ENCODE measurements at places on chromosomes 4 and X.

GRCh38 chr4:182091128-182091527, 152.1 kb upstream of the TENM3 start:
- no peak for DNase-seq

DNA sequence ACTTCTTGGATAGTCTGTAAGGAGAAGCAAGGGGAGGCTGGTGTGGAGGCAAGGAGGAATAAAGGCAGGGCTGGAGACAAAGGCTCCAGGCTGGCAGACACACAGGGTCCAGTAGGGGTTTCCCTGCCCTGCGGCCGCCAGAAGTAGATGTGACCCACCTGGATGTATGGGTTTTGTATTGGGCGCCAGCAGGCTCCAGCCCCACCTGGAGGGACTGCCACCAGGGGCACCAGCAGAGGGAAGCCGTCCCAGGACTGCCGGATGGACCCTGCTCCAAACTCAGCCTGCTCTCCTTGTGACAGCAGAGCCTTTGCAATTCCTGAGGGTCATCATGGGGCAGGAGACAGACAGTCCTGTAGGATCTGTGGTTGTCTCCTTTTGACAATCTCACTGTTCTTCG, 52.7 kb downstream of the MGST2 start:
- no peak for DNase-seq

GRCh38 chr4:30256116-30256832, 463.9 kb upstream of the PCDH7 start:
- DNase-seq, result no peak

DNA sequence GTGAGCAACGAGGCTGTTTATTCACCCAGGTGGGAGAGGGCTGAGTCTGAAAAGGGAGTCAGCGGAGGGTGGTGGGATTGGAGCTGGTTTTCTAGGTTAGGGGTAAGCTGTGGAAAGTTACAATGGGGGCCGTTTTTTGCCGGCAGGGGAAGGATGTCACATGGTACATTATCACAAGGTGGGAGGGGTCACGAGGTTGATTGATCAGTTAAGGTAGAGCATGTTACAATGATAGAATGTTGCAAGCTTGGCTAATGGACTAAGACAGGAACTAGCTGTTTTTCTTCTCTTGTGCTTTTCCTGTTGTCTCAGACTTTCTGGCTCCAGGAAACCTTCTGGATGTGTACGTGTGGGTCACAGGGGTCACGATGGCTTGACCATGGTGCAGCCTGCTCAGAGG, 536.3 kb upstream of the HTR2C start:
- no peak for DNase-seq

DNA sequence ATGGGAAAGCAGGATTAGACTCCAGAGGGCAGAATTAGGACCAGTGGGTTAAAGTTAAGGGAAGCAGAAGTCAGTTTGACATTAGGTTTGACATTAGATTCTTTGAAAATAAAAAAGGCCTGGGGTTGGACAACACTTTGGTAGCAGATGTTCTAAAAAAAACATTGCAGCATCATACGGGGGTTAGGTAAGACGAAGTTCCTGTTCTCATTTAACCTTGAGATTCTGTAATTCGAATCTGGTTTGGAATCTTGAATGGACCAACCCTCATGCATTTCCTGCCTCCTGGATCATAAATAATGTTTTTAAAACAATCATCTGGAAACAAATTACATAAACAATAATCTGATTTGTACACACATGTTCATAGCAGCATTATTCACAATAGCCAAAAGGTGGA, 181.0 kb downstream of the SHROOM3 start:
- DNase-seq, result no peak

- no peak for DNase-seq
Measured at GRCh38 chr4:8435656-8436121, 4.8 kb downstream of the ACOX3 start.

GRCh38 chr4:55964046-55964445, 15.3 kb downstream of the CEP135 start:
- DNase-seq, result no peak

DNA sequence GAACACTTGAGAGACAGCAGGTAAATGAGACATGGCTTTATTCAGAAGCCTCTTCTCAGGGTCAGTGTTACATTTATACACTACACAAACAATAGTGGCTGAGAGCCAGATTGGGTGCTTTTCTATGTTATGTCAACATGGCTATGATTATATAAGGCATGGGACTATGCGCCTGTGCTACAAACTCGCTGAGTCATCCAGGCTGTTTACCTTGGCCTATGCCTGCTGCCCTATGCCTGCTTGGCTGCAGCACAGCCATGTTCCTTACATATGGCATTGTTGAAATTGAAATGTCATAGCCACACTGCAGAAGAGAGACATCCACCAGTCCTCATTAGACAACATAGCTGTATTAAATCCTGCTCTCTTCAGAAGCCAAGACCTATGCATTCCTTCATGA, 236.3 kb upstream of the NWD2 start:
- DNase-seq, result no peak

DNA sequence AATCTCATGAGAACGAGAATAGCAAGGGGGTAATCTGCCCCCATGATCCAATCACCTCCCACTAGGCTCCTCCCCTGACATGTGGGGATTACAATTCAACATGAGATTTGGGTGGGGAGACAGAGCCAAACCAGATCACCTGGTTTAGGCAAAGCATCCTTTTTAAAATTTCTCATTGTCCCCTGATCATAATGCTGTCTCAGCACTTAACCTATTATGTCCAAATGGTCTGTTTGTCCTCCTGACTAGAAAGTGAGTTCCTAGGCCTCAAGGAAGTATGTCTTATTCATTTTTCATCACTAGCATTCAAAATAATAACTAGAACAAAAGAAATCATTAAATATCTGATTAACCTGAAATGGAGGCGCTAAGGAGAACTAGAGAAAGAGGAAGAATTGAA, 7.9 kb upstream of the PRMT9 start:
- no peak for DNase-seq

DNA sequence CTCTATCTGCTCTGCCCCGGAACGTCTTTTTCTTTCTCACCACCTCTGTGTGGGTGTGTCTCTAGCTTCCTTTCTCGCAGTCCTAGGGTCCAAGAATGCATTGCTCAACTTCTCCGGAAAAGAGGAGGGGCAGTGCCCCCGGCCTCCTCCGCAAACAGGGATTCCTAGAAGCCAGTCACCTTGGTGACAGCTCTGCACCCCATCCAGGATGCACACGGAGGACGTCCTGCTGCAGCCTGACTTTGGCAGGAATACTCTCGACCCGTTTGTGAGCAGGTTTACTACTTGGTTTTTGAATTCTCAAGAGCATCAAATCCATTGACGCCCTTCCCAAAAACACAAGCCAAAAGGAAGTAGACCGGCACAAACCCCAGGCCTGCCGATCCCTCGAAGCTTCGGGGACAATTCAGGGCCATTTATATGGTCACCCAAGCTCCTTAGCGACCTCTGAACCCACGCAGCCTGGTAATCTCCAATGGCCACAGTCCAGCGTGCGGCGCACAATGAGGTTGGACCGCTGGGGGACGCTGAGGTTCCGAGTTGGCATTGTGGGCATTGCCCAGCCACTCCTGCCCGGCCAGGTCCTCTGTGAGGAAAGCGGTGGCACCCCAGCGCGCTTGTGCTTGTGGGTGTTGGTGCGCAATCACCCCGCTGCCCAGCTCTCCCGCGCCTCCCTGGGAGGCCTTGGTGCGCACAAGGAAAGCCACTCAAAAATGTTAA, 9.8 kb downstream of the NKX3-2 start:
- DNase-seq, result no peak

GRCh38 chrX:1582686-1583437, 8.5 kb upstream of the AKAP17A start:
- DNase-seq, result no peak

DNA sequence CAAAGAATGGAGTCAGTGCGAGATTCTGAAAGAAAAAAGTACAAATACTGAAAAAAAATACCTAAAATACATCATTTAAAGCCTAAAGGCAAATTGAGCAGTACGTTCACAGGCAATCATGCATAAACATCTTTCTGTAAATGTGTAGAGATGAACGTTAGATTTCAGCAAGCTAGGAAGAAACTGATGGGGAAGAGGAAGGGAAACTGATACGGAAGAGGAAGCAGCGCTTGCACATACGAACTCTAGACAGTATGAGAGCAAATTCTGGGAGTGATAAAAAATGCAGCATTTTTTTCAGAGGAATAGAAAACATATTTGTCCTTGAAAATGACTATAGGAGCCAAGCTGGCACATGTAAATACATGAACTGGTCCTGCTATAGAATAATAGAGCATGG, 9.4 kb downstream of the ANKRD50 start:
- DNase-seq, result no peak

- DNase-seq, result no peak
Measured at GRCh38 chr4:99827454-99827853, 10.8 kb downstream of the DAPP1 start.

GRCh38 chr4:152258804-152259708, 276.8 kb downstream of the FBXW7 start:
- DNase-seq, result no peak

GRCh38 chr4:95956094-95956493, 116.2 kb downstream of the PDHA2 start:
- no peak for DNase-seq

Data from psoas muscle (tissue), 8 donors.